Left renal pelvis (tissue), 4 donors: ENCODE measurements at places on chromosomes 5 and 9. TPM values are rescaled to one million over a fixed set of nuclear protein-coding genes. Genes with fewer than 3 reads are reported as not detected.

Gene SHISAL2B
- polyA plus RNA-seq = not detected

Gene FAM151B
- polyA plus RNA-seq = 3.3 TPM

Gene ADRA1B
- polyA plus RNA-seq = 0.85 TPM

Gene SRD5A1
- 12.2 TPM for polyA plus RNA-seq

Gene HTR1A
- not detected for polyA plus RNA-seq

Gene SHOC1
- polyA plus RNA-seq = 1.1 TPM

Gene F2R
- polyA plus RNA-seq = 61.9 TPM

Gene PCDHB8
- polyA plus RNA-seq = 1.2 TPM

GRCh38 chr9:101618698-101619097 is 23.9 kb upstream of the PPP3R2 start:
- DNase-seq = no peak

DNA sequence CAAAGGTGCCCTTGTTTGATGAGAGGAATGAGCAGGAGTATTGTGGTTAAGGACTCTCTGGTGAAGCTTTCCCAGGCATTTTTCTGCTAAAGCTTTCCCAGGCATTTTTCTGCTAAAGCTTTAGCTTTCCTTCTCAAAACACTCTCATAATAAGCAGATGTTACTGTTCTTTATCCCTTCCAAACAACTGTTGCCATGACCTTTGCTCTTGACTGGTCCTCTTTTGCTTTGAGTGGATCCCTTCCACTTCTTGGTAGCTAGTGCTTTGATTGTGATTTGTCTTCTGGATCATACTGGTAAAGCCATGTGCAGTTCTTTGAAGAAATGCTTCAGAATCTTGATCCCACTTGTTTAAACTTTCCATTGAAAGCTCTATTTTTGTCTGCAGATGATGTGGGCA is 85.8 kb downstream of the GPBP1 start:
- no peak for DNase-seq

DNA sequence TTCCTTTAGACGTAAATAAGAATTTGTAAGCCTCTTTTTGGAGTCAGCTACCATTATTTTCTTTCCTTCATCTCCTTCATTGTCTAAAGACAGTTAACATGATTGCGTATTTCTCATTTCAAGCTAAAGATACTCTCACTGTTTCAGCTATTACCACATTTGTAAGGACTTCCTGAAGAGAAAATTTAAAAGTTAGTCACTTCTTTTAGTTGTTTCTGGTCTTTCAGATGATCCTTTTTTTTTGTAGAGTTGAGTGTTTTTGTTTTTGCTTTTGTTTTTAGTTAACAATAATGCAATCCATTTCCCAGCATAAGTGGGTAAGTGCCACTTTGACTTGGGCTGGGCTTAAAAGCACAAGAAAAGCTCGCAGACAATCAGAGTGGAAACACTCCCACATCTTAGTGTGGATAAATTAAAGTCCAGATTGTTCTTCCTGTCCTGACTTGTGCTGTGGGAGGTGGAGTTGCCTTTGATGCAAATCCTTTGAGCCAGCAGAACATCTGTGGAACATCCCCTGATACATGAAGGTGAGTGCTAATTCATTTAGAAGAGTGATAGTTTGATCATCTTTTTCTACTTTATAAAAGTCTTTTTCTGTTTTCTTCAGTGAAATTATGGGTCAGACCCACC is 2.0 kb downstream of the IL31RA start:
- DNase-seq = no peak

- no peak for DNase-seq
These were observed 486.3 kb upstream of the ZNF462 start for GRCh38 chr9:106376689-106377088.

GRCh38 chr9:237858-238345 is 23.2 kb downstream of the DOCK8 start:
- DNase-seq = no peak

- no peak for DNase-seq
These were observed 215.2 kb upstream of the ELAVL2 start for GRCh38 chr9:24041160-24041690.

DNA sequence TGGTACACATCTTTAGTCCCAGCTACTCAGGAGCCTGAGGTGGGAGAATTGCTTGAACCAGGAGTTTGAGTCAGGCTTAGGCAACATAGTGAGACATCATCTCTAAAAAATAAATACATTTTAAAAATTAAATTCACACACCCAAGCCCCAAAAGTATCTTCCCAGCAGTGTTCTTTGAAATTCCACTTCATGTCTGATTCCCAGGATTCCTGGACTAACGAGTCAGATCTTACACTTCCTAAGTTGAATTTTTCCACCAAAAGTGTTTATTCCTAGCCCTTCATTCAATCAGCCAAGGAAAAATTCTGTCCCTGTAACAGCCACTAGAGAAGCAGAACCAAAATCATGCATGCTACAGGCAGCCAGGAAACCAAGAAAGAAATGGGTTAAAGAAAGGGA is 970.9 kb downstream of the EFNA5 start:
- no peak for DNase-seq

DNA sequence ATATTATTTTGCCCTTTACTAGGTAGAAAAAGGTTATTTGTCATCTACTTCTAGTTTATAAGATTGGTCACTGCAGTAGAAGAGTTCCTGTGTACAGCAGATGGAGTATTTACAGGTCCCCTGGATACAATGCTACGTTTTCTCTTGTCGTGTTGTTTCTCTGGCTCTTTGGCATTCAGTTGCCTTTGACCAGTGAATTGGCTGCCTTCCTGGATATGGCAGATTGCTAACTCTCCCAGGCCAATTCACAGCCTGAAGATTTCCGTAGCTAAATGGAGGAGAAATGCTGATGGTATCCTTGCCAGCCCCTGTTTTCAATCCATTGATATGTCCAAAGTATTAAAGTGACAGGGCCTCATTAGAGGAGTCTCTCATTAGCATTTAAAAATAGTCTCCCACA is 32.5 kb upstream of the GNAQ start:
- no peak for DNase-seq

- DNase-seq = no peak
These were observed 1.4 kb downstream of the OBP2B start for GRCh38 chr9:133207540-133208170.

DNA sequence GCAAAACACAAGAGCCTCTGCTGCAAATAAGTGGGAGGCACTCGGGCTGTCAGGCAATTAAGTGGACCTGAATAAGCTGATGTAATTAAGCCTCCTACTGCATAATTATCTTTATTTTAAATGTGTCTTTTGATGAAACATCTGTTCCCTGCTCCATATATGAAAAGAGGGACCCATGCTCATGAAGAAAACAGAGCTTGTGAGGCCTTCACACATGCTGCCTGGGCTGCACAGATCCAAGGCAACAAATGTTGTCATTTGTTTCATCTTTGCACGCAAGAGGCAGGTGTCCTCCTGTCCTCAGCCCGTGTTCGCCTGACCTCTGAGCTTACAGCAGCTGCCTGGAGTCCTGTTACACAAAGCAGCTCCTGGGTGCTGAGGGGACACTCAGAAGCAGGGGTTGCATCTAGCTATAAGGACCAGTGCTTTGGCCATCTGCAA is 381.1 kb downstream of the ZNF608 start:
- no peak for DNase-seq

DNA sequence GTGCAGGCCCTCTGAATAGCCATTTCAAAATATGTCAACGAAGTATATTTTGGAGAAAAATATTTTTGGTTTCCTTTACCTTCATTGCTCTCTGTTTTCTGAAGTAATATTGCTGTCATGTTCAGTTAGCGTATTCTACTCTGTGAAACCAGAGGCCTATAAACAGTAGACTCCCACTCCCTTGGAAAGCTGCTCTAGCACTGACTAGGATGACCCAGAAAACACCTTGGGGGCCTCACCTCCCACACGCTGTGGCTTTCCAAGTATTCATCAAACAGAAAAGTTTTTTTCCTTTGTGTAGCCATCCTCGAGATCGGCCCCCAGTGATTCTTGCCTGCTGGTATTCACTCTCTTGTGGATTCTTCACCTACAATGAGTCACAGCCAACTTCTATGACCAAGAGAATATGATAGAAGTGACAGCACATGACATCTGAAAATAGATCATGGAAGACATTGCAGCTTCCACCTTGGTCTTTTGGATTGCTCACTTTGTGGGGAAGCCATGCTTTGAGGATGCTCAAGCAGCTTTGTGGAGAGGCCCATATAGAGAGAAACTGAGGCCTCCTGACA is 28.9 kb upstream of the CTXN3 start:
- no peak for DNase-seq

- DNase-seq = no peak
These were observed 532.9 kb upstream of the NUDT12 start for GRCh38 chr5:104095527-104095926.

DNA sequence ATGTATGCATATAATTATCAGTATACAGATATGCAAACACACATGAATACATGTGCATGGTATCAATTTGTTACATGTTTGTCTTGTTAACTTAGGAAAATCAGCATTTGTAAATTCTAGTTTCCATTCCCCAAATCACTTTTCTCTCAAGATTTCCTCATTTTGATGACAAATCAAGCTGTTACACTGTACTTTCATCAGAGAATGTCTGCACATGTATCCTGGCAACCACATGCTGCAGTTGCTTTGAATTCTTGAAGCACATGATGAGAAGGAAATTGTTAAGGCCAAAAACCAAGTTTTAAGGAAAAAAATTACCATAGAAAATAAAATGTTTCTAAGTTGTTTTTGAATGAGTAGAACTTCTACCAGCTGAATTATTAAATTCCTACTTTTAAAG is 1834.5 kb downstream of the EFNA5 start:
- DNase-seq = no peak
